PC-9 (cell line): ENCODE measurements at places on chromosomes 7 and 10.

DNA sequence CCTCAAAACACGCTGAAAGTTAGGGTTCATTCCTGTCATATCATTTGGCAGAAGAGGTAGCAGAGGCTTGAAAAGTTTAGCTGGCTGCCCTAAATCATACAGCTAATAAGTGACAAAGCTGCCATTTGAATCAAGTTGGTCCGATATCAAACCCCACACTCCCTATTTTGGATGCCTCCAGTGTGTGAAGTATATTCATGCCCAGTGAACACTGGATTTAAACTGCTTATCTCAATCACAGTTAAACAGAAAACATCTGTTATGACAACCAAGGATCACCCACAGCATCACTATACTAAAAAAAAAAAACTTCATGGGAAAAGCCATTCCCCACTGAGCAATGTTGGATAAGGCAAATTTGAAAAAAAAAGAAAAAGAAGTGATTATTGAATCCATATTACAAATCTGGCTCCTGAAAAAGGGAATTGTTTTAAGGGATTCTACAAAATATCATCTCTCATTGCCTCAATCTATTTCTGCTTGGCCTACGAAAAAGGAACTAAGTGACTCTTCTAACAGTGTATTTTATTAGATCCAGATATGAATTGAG, 48.3 kb downstream of the ABCB1 start:
- DNase-seq: no peak

DNA sequence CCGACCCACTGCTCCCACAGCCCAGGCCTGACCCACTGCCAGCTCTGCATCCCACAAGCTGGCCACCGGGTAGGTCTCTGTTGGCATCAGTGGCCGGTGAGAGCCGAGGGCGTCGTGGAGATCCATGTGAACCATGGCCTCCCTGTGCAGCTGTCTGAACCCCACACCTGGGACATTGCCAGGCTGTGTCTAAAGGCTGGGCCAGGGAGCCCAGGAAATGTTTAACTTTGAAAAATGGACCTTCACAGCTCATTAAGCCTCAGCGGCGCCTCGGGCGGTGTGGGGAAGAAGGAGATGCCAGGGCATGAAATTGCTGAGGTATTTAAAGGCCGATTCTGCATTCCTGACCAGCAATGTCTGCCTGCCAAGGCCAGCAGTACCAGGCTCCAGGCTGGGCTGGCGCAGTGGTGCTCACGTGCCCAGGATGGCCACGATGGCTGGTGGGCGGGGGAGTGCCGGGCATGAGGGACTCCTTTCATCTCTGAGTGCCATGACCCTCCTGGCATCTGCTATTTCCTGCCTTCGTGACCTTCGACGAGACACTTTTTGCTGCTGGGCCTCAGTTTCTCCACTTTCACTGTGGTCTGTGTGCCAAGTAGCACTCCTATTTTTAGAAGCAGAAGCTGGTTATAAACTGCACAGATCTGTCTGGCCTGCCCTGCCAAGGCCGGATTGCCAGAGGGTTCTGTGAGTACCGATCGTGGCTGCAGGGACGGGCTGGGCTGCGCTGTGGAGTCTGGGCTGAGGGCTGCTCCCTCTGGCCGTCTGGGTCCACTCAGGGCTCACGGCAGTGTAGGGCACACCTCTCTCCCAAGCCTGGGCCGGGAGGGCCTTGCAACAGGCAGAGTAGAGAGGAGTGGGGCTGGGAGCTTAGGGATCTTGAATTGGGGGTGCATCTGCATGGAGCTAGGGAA, 21.8 kb downstream of the ELFN1 start:
- peak; percentile 63 for DNase-seq

DNA sequence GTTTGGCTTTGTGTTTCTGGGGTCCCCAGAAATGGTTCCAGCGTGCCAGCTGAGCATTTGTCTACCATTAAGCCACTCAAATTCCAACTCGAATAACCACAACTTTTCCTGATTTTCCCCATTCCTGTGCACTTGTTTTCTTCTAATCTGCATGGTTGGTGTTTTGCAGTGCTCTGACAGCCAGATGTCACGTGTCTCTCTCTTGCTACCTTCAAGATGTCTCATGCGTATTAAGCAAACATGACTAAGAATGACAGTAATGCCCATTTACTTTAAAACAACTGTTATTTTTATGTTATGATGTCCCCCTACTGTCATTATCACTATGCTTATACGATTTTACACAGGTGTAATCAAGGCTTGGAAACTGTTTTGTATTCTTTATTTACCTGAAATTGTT, 35.2 kb upstream of the MXI1 start:
- no peak for DNase-seq

DNA sequence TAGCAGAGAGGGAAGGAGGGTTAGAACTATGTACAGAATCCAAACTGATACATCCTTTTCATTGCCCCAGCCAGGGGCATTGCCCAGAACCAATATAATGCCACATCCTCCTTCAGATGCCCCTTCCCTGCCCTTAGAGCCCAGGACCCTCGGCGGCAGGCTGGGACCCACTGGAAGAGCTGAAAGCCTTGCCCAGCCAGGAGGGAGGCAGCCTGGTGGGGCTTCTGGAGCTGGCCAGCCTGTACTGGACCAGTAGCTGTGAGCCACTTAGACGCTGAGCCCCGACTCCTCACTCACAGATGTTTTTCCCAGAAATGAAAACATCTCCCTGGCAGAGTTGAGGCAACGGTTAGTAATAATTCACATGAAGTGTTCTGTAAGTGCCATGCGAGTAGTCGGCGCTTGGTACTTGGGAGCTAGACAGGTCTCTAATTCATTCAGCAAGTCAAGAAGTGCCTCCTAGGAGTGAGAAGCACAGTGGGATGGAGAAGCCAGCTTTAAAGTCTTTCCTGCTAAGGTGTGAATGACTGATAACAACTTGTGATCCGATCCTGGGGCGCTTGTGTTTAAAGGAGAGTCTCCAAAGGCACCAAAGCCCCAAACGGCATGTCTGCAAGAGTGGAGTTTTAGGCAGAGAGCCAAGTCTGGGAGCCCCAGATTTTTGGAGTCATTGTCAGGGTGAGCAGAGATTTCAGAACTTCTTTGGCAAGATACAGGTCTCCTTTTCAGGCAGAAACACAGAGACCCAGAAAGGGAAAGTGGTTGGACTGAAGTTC, 9.8 kb downstream of the VSIR start:
- DNase-seq: no peak

DNA sequence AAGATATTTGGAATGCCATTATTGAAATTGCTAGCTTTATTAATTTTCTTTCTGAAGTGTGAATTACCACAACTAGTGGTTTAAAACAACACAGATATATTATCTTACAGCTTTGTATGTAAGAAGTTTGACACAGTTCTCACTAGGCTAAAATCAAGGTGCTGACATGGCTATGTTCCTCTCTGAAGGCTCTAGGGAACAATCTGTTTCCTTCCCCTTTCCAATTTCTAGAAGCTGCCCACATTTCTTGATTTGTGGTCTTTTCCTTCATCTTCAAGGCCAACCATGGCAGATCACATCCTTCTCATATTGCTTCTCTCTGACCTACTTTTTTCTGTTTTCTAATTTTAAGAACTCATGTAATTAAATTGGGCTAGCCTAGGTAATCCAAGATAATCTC, 43.3 kb upstream of the SLC26A3 start:
- DNase-seq: no peak

GRCh38 chr10:54702583-54703485, 98.2 kb downstream of the PCDH15 start:
- DNase-seq: no peak

- no peak for DNase-seq
Measured at GRCh38 chr7:133011746-133012145, 70.1 kb downstream of the CHCHD3 start.

GRCh38 chr7:136046548-136046947, 69.4 kb upstream of the MTPN start:
- no peak for DNase-seq

DNA sequence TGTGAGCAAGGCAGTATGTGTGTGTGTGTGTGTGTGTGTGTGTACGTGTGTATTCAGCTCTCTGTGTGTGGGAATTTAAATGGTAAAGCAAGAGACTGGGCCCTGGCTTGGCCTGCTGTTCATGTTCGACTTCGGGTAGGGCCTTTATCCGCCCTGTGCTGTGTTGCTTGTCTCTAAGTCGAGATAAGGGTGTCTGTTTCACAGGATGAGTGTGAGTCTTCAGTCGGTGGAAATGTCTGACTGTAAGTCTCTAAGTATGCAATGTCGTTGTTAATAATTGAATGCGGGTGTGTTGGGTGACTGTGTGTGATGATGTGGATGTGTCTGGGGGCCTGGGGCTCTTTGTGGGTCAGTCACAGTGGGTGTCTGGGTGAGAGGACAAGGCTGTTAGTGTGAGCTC, 34.8 kb downstream of the HIF1AN start:
- DNase-seq: no peak

DNA sequence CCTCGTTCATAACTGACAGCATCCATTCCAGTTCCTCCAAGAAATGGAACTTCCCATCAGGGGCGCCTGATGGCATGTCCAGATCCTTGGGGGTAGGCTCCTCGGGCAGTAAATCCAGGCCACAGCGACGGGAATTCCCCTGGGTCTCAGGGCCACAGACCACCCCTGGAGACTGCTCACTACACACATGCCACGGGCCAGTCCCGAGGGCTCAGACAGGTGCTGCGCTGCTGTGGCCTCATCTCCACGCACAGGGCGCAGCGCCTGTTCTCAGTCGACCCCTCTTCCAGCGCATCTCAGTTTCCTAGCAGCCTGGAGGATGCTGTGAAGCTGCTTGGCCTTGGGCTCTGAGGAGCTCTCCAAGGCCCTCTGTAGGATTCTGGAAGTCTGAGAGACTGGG, 473.5 kb upstream of the FOXK1 start:
- DNase-seq: no peak

DNA sequence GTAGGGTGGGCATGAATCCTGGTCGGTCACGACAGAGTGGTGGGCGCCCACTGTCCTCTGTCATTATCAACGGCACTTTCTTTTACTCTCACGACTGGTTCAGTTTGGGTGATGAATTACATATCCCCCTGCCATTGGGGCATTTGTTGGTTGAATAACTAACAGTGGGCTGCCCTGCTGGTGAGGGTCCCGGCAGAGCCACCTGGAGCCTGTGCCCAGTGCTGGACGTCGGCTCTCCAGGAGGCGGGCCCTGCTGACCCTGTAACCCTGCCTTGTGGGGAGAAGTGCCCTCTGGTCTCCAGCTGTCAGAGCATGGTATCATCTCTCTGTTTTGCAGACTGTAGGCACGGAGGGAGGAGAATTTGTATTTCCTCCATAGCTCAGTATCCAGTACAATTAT, 199.1 kb downstream of the GLRX3 start:
- no peak for DNase-seq

DNA sequence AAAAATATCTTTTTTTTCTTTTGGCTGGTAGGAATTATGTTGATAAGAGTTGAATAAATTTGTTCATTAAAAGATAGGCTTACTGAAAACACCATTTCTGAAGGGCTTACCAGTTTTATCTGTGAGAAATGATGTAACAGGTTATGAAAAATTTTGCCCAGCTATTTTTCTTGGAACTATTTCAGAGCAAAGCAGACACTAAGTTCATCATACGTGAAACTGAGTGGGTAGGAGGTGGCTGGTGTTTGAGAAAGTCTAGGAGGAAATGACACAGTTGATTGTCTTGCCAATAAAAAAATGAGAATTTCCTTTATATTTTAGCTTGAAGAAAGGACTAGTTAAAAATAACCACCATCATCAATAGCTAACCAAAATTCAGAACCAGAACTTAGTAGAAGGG, 6.2 kb upstream of the MRC1 start:
- DNase-seq: no peak

GRCh38 chr7:142471820-142472219, 214.0 kb upstream of the PRSS58 start:
- no peak for DNase-seq

DNA sequence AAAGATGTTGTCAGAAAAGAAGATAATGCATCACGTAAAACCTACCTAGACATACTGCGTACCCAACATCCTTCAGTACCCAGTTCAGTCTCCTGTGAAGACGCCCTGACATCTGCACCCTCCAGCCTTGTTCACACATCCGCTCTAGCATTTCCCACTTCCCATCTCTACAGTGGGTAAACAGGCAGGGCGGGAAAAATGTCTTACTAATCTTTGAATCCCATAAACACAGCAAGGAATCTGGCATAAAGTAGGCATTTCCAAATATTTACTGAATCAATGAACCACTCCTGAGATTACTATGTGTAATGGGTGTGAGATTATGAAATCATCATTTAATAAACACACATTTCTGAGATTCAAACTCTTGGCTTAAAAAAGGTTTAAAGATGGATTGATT, 132.8 kb downstream of the GLI3 start:
- no peak for DNase-seq

DNA sequence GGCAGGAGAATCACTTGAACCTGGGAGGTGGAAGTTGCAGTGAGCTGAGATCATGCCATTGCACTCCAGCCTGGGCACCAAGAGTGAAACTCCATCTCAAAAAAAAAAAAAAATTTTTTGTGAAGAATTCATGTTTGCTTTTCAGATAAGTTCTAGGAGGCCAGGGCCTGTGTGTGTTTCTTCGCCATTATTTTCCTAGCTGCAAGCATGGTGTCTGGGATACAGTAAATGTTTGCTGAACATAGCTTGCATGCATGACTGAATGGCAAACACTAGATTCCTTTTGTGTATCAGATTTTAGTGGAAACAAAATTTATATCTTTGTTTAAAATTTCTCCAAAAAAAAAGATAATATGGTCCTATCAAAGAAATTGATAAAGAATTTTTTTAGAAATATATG, 9.7 kb upstream of the MACC1 start:
- DNase-seq: no peak

- peak; percentile 80 for DNase-seq
Measured at GRCh38 chr7:102433219-102434038, at the start of gene ORAI2. ORAI2 (plus strand) TSS chr7:102433575; CDS start chr7:102438957, 5,382 bp downstream.

- DNase-seq: no peak
Measured at GRCh38 chr7:152865461-152865860, 105.9 kb downstream of the ACTR3B start.

GRCh38 chr10:98295907-98296306, 27.9 kb upstream of the LOXL4 start:
- DNase-seq: peak; percentile 39

- no peak for DNase-seq
Measured at GRCh38 chr10:121576139-121576538, 22.1 kb downstream of the FGFR2 start.

GRCh38 chr10:33876584-33877400, 542.3 kb upstream of the NRP1 start:
- no peak for DNase-seq

- DNase-seq: no peak
Measured at GRCh38 chr10:52232561-52233350, 81.3 kb upstream of the DKK1 start.

DNA sequence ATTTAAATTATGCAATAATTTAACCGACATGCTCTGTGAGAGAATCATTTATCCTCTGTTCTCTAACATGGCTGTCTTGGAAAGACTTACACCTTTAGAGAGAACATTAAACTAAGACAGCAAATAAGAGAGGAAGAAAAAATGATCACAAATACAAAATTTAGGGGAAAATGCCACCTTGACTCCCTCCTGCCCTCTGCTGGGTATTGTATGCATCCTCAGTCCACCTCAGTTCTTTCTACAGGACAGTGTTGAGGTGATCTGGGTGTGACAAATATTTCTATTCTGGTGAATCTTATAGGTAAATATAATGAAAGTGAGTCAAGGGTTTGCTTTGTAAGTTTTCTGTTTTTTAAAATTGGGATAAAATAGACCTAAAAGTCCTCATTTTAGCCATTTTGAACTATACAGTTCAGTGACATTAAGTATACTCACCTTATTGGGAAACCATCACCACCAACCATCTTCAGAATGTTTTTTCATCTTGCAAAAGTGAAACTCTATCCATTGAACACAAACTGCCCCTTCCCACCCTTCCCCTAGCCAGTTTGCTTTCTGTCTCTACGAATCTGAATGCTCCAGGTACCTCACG, 61.5 kb upstream of the ELMO1 start:
- DNase-seq: no peak
